ENCODE measurements at places on chromosomes 6 and 20. TPM values are rescaled to one million over a fixed set of nuclear protein-coding genes. Genes with fewer than 3 reads are reported as not detected.

DNA sequence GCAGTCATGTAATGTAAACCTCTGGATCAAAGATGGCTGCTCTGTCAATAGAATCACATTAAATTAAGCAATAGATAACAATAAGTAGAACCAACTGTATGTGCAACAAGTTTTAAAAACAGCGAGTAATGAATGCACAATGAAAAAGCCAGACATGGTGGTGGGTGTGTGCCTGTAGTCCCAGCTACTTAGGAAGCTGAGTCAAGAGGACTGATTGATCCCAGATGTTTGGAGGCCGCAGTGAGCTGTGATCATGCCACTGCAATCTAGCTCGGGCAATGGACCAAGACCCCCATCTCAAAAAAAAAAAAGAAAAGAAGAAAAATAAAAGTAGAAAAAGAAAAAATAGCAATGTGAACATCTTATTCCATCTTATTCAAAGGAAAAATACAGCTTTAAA is 558.7 kb upstream of the MMS22L start:
- no peak for DNase-seq

- no peak for DNase-seq
These were observed 256.5 kb downstream of the HACE1 start for GRCh38 chr6:104603108-104603745.

DNA sequence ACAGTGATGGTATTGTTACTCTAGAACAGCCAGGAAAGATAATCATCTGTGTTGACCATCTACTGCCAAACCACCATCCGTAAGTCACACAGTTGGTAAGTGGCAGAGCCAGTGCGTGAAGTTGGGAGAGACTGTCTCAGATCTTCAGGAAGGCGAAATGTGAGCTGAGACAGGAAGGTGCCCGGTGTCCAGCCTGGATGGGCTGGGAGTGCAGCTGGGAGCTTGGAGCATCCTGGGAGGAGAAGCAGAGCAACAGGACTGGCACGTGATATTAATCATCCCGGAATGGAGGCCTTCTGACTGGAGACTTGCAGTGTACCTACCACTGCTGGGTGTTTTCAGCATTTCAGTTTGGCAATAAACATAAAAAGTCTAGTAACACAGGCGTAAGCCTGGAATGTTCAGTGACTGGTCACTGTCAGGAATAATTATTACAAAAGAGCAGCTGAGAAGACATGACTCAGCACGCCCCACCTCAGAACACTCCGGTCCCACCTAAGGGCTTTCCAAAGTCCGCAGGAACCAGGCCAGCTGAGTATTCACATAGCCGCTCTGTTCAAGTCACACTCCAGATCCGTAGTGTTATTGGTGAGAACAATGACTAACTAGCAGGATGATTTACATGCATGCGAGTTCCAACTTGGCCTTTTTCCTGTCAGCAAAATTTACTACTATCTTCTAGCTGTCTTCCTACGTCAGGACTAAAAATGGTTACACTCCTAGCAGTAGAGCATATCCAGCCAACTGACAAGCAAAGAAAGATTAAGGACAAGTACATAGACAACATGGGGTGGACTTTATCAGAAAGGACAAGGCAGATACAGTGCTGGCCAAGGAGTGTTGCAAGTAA is 45.1 kb upstream of the PNRC1 start:
- DNase-seq, result peak; percentile 62

- no peak for DNase-seq
These were observed 8.7 kb downstream of the GPX6 start for GRCh38 chr6:28506807-28507475.

DNA sequence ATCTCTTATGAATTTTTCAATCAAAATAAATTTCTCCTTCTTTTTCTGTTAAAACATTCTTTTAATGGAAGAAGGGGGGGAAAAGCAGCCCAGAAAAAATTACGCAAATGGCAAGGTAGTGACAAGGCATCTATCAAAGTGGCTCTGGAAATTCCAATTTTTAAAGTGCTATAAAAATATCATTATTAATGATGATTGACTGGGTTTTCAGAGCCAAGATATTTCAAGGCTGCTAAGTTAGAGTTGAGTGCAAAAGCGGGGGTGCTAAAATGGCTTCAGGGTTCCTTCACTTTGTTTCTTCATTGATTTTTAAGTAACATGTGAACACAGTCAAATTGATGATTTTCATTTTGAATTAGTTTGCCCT is 171.6 kb upstream of the CITED2 start:
- DNase-seq, result no peak

DNA sequence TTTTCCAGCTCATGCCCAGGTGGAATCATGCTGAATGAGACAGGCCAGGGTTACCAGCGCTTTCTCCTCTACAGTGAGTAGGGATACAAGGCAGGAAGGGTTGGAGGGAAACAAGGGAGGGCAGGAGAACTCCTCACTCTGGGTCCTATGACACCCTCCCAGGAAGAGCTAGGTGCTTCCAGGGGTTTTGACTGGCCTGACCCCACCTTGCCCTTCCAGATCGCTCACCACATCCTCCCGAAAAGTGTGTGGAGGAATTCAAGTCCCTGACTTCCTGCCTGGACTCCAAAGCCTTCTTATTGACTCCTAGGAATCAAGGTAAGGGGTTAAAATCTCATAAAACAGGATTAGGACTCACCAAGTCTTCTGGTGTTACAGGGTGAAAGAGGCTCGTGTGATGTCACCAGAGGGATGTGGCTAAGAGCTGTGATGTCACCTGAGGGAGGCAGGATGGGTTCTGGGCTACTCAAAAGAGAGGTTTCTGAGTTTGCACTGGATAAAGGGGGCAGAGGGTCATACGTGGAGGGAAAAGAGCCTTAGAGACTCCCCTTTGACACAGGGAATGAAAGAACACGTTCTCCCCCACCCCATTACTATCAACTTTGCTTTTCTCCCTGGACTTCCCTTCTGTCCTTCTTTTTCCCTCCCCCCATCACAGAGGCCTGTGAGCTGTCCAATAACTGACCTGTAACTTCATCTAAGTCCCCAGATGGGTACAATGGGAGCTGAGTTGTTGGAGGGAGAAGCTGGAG is 1.9 kb downstream of the APOM start:
- no peak for DNase-seq

- DNase-seq, result peak; percentile 40
These were observed 47.1 kb downstream of the MCUR1 start for GRCh38 chr6:13767121-13767808.

DNA sequence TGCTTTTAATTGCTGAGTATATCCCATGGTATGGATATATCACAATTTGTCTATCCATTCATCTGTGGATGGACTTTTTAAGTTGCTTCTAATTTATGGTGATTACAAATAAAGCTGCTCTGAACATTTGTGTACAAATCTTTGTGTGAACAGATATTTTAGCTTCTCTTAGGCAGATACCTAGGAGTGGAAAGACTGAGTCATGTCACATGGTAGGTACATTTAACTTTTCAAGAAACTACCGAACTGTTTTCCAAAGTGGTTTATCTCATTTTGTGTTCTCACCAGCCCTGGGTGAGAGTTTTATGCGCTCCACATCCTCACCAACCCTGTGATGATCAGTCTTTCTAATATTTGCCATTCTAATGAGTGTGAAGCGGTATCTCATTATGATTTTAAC is 31.0 kb upstream of the ZNFX1 start:
- DNase-seq, result no peak

DNA sequence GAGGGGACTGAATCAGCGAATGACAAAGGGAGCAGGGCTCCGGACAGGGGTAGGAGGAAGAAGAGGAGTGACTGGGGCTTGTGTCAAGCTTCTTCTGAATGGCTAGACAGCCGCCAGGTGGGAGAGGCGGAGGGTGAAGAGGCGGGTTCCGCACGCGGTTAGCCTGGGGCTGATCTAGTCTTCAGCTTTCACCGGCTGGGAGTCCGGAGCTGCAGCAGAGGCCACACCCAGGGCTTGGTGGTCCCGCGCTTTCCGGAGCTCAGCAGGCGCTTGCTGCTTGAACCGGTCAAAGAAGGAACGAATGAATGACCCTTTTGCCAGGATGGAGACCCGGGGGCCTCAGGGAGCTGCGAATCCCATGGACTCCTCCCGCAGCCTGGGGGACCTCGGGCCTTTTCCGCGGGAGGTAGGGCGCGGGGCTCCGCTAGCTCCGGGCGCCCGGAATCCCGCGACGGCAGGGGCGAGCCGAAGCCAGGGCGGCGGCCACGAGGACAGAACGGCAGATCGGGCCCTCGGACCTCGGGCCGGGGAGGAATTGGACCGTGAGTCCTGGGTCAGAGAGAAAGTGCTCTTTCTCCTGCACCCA is at the start of gene C6orf141:
TSS of gene C6orf141 (plus strand) at position 177 of the 586 bp plus-strand sequence. CDS start at position 302, 125 bp downstream.
- DNase-seq, result peak; percentile 14

DNA sequence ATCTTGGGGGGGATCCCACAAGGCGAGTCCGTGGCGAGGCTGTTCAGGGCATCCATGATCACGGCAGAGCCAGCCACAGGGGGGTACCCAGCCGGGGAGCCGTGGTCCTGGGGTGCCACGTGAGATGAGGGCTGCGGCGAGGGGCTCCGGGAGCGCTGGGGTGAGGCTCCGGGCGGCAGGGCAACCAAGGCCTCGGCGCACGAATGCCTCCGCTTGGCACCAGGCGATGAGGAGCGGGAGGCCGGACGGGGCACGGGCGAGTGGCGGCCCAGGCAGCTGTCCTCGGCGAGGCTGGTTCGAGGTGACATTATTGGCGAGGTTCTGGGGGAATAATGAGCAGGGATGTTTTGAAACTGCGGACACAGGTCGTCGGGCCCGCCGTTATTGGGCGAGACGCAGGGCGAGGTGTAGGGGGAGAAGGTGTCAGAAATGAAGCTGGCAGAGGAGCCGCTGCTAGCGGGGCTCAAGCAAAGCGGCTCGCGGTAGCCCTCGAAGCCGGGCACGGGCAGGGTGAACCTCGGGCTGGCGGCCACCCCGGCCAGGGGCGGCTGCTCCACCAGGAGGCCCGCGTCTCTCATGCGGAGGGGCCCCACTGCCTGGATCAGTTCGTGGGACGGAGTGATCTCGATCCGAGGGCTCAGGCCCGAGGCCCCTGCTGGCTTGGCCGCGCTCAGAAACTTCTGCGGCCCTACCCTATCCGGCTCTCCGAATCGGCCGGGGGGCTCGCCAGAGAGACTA is 19.1 kb downstream of the NFATC2 start:
- no peak for DNase-seq

Gene GPX5
- not detected for polyA plus RNA-seq

Gene ADGRF5
- 34.0 TPM for polyA plus RNA-seq
